Bronchial epithelial cell (primary cell): ENCODE measurements at places on chromosomes 3 and 15. TPM values are rescaled to one million over a fixed set of nuclear protein-coding genes. Genes with fewer than 3 reads are reported as not detected.

- DNase-seq, result peak; percentile 33
Observed at GRCh38 chr15:69394556-69395282, 19.4 kb upstream of the KIF23 start.

Gene CTXN2
- total RNA-seq, result not detected in 2 replicates

Gene TTBK2
- 7.9 and 8.8 TPM in 2 replicates for total RNA-seq

Gene APBA2
- 4.4 and 5.3 TPM in 2 replicates for total RNA-seq

- peak; percentile 32 for DNase-seq
Observed at GRCh38 chr15:93897377-93897776, 334.0 kb upstream of the MCTP2 start.

DNA sequence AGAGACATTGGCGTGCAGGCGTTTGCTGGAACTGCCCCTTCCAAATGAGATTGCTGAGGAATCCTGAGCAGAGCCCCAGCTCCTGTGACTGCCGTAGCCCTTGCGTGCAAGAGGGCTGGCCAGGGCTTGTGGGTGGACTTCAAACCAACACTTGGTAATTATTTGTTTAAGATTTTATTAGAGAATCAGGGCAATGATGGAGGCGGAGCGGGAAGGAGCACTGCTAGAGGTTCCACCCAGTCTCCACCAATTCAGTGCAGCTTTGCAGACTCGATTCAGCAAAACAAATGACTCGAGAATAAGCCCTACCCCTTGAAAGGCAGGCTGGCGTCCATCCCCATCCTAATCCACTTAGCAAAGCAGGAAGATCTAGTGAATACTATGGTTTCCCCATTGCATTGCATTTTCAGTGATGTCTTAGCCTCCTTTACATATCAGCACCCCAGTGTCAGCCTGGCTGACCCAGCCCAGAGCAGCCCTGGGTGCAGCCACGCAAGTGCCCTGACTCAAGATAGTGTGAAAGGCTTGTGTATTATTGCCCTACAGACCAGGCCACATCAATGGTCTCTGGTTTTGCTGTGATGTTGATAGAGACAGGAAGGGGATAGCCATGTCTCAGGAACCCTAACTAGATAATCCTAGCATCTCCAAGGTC, 26.0 kb downstream of the GLDN start:
- no peak for DNase-seq

- DNase-seq, result peak; percentile 72
Observed at GRCh38 chr15:51678096-51678495, 3.2 kb upstream of the SCG3 start.

DNA sequence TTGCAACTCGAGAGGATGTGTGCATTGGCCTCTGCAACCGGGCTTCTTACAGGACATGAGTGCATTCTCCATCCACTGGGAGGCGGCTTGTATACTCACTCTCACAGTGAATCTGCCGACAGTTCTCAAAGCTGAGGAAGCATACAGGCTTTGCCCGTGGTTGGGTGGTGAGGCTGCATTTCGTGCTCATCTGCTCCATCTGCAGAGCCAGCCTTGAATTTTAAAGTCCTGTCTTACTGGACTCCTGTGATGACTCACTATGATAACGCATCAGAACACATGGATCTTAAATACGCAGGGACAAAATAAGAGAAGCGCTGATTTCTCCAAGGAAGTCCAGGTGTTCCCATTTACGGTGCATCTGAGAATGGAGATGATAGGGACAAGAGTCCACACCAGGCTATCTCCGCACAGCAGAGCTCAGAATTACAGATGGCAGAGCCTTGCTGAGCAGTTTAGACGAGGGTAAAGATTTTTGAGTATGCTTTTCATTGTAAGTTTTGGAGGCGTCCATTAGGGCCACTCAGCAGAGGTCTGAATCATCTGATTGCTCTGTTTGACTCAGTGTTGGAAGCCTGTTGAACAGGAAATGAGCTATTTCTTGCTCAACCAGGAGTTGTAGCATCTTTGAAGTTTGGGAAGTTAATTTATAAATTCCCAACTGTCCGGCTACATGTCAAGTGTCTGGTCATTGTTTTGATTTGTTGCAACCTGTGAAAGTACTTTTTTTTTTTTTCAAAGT, 87.1 kb downstream of the GABRG3 start:
- DNase-seq, result peak; percentile 41

DNA sequence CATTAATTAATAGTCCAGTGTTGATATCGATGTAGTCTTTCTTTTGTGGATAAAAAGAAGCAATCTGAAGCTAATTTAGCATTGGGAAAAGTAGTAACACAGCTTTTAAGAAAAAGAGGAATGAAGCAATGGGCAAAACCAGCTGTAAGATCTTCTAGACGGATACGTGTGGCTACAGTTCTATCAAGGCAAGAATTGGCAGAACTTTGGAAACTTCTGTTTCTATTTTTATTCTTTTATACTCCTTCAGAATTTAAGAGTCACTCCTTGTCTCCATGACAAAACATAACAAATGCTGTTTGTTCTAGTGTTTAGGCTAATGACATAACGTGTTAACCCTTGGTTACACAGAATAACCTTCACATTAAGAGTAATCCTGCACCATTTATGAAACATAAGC, 289.2 kb downstream of the ROBO2 start:
- no peak for DNase-seq

GRCh38 chr3:129224984-129225393, 24.4 kb upstream of the COPG1 start:
- peak; percentile 69 for DNase-seq

GRCh38 chr3:122091602-122092295, 36.6 kb downstream of the CD86 start:
- no peak for DNase-seq

GRCh38 chr15:80550908-80551260, 144.2 kb upstream of the ABHD17C start:
- DNase-seq, result peak; percentile 35

DNA sequence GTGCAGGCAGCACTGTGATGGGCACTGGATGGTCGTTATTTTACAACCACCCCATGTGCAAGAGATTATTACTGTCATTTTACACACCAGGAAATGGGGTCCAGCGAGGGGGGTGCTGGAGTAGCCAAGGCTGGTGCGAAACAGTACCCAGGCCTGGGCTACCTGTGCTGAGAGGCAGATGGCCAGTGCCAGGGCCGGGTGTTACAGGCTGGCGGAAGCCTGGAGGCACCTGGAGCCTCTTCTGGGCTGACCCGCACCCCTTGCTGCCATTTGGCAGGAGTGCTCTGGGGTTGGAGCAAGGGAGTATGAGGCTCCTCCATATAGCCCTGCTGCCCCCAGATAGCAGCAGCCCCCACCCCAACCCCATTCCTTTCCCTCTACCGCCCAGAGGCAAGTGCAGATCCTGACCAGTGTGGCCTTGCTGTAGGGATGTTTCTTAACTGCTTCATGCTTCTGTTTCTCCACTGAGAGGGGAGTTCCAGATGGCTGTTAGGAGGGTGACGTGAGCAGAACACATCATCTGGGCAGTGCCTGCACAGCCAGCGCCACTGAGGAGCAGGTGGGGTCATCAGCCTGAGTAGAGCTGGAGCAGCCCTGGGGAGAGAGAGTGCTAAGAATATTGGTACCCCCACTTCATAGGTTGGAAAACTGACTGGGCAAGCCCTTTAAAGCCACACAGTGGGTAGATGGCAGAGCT, 15.3 kb downstream of the SNX33 start:
- no peak for DNase-seq

- DNase-seq, result no peak
Observed at GRCh38 chr3:25023876-25024275, 404.2 kb upstream of the RARB start.

DNA sequence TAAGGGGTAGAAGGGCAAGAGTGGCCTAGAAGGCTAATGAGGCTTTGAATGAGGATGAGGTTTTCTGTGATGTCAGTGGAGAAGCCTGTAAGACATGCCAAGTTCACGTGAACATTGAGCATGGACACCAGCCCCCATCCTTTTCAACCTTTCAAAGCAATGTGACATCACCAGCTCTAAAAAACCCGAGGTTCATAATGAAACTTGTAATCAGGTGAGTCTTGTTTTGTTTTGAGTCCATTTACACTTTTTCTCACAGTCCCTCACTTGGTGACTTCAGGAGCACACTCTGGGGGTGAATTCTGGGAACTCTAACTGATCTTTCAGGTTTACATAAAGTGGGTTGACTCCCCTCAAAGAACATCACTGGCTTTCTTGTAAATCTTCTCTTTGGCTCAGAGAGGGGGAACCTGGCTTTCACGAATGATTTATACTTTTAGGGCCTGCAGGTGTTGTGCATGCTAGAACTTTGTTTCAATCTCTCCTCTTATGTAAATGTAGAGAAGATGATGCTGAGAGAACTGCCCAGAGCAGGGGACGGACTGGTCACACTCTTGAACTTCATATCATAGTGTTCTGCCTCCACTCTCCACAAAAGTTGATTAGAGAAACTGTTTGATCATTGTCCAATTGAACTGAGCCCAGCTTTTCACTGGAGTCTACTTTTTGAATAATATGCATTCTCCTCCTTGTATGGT, 224.7 kb upstream of the SATB1 start:
- DNase-seq, result no peak

Gene RRP9
- total RNA-seq, result 27.1 and 70.8 TPM in 2 replicates

Gene SYNPR
- total RNA-seq, result not detected in 2 replicates

GRCh38 chr3:97438131-97438530, 326.4 kb upstream of the ARL6 start:
- DNase-seq, result no peak

GRCh38 chr3:73520931-73521461, 103.7 kb downstream of the PDZRN3 start:
- no peak for DNase-seq

Gene SCG3
- total RNA-seq, result not detected in 2 replicates

DNA sequence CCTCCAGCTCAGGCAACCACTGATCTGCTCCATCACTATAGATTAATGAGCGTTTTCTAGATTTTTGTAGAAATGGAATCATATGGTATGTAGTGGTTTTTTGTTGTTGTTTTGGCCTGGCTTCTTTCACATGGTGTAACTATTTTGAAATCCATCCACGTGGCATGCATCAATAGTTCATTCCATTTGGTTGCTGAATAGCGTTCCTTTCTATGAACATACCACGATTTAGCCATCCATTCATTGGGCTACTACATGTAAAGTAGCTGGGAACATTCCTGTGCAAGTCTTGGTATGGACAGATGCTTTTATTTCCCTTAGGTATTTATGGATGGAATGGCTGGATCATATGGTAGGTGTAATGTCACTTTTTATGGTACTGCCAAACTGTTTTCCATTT, 10.7 kb upstream of the CHSY1 start:
- DNase-seq, result no peak

Gene FSIP1
- total RNA-seq, result 9.5 and 28.8 TPM in 2 replicates

Gene IL12A
- total RNA-seq, result 0.26 TPM in 2 replicates

- no peak for DNase-seq
Observed at GRCh38 chr15:88752951-88753350, 50.3 kb upstream of the ACAN start.

Gene DLL4
- 0.13 TPM in 1 of 2 replicates, not detected in the other for total RNA-seq

- no peak for DNase-seq
Observed at GRCh38 chr3:17985658-17986347, 243.4 kb upstream of the TBC1D5 start.

GRCh38 chr3:62379321-62379798, 6.0 kb upstream of the FEZF2 start:
- no peak for DNase-seq

GRCh38 chr3:28291577-28291976, 50.2 kb downstream of the CMC1 start:
- no peak for DNase-seq

GRCh38 chr3:171297951-171298350, 162.3 kb downstream of the TNIK start:
- DNase-seq, result no peak

DNA sequence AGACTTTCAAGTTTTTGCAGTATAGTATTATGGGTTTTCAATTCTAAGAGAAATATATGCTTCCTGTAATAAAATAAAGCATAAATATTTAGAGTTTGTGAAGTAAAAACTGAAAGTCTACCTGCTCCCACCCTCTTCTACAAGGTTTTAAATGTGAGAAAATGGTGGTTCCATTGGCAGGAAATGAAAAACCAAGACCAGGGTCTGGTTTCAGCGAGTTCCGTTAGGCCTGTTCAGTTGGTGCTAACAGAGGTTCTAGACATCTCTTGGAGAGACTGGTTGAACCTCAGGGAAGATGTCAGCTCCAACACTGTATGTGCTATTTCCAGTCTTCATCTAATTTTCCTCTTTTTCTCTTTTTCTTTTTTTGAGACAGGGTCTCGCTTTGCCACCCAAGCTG, 11.8 kb upstream of the MYO1E start:
- DNase-seq, result no peak

GRCh38 chr15:75172284-75172820, 29.3 kb upstream of the C15orf39 start:
- DNase-seq, result no peak

Gene SV2B
- total RNA-seq, result 0.26 and 0.38 TPM in 2 replicates

Gene GOLGA6L7
- not detected in 2 replicates for total RNA-seq

GRCh38 chr3:144894576-144894975, 923.0 kb downstream of the DIPK2A start:
- no peak for DNase-seq

GRCh38 chr3:152334761-152335160, 66.0 kb downstream of the MBNL1 start:
- DNase-seq, result no peak

Gene CCR9
- not detected in 2 replicates for total RNA-seq

- DNase-seq, result peak; percentile 68
Observed at GRCh38 chr15:57323806-57324589, 52.3 kb upstream of the CGNL1 start.

- DNase-seq, result no peak
Observed at GRCh38 chr3:161700998-161701397, 204.4 kb downstream of the OTOL1 start.

- DNase-seq, result no peak
Observed at GRCh38 chr3:114307832-114308231, 14.0 kb downstream of the TIGIT start.

Gene CNTN4
- total RNA-seq, result 0.26 and 0.79 TPM in 2 replicates

DNA sequence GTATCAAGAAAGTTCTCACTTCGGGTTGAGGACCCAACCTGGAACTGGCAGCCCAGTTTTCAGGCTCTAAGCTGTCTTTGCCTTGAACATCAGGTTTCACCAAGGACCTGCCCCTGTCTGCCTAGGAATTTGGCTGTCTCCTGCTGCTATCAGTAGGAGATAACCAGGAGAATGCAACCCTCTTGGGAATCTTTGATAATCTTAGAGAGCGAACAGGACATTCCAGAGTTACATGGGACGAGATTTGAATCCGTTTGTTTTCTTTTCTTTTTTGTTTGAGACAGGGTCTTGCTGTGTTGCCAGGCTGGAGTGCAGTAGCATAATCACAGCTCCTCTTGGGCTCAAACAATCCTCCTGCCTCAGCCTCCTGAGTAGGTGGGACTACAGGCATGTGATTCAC, 18.0 kb upstream of the EIF1B start:
- DNase-seq, result no peak
